ENCODE measurements at places on chromosomes 7 and 10.

GRCh38 chr10:132859084-132859855, 73.3 kb upstream of the NKX6-2 start:
- DNase-seq: no peak

GRCh38 chr10:127919418-127920271, 12.7 kb downstream of the PTPRE start:
- DNase-seq: no peak

GRCh38 chr7:96992192-96993005, 13.0 kb upstream of the DLX6 start:
- DNase-seq: no peak

GRCh38 chr10:70762441-70763175, 22.6 kb downstream of the TBATA start:
- no peak for DNase-seq

GRCh38 chr7:43701929-43702328, 27.4 kb downstream of the COA1 start:
- DNase-seq: no peak

DNA sequence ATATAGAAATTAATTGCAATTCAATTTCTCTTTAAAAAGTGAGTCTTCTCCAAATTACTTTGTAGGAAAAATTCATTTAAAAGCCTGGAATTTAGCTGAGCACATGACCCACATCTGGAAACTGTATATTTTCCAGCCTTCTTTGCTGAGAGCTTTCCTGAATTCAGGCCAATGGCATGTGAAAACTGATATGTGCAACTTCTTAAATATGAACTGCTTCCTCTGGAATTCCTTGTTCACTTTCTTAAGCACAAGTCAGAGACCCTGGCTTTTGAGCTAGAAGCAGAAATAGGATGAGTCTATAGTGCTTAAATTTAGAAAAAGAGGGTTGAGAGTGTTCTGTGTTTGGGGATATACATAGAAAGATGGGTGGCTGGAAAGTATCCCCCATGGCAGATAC, 365.1 kb upstream of the MTPN start:
- no peak for DNase-seq

DNA sequence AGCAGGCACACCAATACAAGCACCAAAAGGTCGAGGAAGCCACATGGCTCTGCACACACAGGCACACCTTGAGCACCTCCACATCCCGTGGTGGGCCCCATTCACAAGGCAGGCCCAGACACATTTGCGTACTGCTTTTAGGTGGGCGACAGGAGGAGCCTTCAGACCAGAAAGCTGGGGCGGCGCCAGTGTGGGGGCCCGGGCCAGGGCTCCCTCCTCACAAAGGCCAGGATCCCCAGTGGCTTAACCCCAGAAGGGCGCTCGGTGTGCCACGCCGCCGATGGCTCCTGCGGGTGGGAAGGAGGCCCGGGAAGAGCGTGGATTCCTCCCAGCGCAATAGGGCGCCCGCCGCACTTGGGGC, 2.8 kb upstream of the SMARCD3 start:
- DNase-seq: no peak

DNA sequence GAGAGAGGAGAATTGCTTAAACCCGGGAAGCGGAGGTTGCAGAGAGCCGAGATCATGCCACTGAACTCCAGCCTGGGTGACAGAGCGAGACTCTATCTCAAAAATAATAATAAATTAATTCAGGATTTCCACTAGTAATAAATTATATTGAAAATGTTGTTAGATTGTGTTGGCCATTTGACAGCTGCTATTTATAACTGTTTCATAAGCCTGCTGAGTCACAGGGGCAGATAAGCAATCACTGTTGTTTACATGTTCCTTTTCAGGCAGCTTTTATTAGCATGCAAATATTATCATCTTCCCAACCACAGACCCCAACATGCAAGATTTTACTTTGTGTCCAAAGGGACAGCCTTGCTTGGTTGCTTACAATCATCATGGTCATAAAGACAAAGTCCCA, 49.5 kb upstream of the ZNF138 start:
- DNase-seq: no peak

DNA sequence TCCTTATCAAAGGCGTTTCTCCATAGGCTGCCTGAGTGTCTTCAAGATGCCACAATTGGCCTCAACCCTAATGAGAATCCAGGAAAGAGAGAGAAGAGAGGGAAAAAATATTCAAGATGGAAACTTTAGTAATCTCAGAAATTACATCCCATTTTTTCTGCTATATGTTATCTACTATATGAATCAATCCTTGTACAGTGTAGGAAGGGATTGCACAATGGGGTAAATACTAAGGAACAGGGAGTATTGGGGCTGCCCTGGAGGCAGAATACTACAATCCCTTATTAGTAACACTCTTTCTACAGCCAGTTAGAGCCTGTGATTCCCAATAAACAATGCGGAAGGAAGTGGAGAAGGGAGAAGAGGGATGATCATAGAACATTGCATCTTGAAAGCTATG, 27.9 kb downstream of the TFPI2 start:
- no peak for DNase-seq

DNA sequence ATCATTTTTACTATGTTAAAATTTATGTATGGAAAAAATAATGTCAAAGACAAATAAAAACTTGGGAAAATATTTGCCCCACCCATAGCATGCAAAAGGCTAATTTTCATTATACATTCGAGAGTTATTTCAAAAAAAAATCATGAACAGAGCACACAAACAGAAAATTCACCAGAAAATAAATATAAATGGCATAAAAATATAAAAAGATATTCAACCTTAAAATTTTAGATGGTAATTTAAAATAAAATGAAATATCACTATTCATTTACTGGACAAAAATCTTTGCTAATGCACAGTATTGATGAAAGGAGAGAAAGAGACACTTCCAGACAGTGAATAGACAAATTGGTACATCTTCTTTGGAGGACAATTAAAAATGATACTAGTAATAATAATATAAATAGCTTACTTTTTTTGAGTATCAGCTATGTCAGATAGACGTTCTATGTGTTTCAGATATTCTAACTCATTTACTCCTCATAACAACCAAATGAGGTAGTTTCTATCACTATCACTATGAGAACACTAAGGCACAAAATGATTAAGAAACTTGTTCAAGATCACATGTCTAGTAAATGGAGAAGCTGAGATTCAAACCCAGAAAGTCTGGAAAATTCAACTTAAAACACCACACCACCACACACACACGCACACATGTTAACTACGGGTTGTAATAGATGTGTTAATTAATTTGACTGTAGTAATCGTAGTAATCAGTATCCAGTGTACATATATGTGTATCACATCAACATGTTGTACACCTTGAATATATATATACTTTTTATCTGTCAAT, 63.0 kb downstream of the CCDC71L start:
- DNase-seq: no peak

DNA sequence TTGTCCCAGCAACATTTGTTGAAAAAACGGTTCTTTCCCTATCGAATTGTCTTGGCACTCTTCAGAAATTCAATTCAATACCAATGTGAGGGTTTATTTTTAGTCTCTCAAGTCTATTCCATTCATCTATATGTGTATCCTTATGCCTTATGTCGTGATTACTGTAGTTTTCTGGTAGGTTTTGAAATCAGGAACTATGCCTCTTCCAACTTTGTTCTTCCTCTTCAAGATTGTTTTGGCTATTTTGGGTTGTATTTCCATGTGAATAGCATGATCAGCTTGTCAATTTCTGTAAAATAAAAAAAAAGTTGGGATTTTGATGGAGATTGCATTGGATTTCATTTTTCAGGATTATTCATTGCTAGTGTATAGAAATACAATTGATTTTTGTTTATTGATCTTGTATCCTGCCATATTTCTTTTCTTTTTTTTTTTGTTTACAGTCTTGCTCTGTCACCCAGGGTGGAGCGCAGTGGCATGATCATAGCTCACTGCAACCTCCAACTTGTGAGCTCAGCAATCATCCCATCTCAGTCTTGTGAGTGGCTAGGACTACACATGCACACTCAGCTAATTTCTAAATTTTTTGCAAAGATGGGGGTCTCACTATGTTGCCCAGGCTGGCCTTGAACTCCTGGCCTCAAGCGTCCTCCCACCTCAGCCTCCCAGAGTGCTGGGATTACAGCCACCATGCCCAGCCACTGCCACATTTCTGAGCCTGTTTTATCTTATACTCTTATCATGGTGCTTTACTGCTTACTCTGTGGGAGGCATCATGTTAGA, 46.2 kb upstream of the MKLN1 start:
- DNase-seq: no peak

GRCh38 chr7:128108641-128109423, 77.6 kb upstream of the LRRC4 start:
- DNase-seq: no peak

DNA sequence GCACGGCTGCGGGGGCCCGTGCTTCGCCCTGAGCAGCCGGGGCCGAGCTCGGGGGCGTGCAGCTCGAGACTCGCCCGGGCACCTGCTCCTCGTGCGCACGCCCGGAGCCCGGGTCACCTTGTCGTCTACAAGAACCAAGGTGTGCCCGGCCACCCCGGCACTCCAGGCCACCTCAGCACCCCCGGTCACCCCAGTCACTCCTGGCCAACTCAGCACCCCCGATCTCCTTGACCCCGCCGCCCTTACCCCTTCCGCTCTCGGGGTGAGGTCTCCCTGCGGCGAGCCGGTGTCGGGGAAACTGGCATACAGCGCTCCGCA, 268 bp upstream of the IGFBP3 start:
- no peak for DNase-seq

DNA sequence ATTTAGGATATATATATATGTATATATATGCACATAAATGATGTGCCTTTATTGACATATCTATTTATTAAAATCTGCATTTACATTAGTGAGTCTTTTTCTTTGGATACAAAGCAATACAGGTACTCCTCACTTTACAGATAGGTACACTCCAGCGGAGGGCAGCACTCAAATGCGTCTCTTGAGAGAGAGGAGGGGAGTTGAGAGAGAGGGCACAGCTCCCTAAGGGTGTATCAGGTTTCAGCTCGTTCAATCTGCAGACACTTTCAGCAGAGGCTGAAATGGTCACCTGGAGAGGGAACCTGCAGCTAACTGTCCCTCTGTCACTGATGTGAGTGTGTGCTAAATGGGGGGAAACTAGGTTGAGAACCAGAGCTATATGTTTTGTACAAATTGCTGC, 21.5 kb downstream of the C10orf53 start:
- no peak for DNase-seq

DNA sequence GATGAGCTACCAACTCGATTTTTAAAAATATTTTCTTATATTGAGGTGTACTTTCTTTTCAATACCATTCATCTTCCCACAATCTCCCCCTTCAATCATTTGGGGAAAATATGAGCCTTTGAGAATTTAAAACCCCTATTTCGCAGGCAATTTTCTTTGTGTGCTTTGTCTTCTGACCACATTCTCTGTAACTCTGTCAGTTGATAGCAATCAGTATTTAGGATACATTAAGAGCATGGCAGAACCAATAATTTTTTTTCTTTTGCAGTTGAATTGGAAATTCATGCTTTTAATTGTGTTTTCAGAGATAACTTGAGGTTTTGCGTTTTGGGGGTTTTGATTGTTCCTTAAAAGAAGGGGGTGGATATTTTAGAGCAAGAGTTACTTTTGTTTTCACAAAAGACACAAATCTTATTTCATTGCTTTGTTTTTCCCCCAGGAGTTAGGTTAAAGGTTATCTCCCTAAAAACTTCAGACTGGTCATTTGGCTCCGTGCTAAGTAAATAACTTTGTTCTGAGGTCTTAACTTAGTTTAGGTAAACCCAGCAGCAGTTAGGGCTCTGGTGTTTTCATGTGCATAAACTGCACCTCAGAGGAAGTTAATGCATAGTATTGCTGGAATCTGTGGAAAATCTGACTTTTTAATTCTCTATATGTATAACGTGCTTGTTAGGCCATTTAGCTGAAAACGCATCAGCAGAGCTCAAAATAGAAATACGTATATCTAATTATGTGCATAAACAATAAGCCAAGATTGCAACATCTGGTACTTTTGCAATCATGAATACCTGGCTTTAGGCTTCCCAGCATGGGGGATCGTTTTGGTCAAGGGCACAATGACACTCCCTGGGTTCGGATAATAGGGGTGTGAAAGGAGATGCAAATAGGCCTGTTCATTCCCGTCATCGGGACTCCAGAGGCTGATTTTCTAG, 676.4 kb upstream of the ANKRD30A start:
- DNase-seq: no peak

DNA sequence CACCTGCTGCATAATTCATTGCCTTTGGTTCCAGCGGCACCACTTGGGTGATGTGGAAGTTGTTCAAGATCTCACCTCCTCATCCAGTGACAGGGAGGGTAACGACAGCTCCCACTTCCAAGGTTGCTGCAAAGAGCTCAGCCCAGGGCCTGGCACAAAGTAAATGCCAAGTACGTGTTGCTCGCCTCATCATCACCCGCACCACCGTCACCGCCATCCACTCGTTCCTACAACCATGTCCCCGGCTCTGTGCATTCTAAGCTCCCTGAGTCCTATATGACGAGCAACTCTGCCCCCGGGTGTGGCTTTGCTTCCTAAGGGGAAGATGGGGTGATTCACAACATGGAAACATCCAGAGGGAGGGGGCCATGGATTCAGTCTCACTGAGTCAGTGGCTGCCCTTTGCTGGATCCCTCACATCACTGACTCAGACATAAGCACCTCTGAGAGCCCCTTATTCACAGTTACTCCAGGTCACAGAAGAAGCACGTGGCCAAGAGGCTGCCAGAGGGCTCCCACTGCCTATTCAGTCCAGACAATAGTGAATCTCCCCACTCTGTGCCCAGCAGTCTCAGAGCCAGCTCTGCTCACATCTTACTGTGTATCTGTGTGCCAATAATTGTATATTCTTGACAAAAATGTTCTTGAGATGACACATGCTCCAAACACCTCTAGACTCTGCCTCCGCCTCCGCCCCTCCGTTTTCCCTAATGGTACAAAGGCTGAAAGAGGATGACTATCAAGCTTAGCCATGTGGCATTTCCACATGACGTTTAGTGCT, 159.1 kb downstream of the GFRA1 start:
- DNase-seq: no peak

DNA sequence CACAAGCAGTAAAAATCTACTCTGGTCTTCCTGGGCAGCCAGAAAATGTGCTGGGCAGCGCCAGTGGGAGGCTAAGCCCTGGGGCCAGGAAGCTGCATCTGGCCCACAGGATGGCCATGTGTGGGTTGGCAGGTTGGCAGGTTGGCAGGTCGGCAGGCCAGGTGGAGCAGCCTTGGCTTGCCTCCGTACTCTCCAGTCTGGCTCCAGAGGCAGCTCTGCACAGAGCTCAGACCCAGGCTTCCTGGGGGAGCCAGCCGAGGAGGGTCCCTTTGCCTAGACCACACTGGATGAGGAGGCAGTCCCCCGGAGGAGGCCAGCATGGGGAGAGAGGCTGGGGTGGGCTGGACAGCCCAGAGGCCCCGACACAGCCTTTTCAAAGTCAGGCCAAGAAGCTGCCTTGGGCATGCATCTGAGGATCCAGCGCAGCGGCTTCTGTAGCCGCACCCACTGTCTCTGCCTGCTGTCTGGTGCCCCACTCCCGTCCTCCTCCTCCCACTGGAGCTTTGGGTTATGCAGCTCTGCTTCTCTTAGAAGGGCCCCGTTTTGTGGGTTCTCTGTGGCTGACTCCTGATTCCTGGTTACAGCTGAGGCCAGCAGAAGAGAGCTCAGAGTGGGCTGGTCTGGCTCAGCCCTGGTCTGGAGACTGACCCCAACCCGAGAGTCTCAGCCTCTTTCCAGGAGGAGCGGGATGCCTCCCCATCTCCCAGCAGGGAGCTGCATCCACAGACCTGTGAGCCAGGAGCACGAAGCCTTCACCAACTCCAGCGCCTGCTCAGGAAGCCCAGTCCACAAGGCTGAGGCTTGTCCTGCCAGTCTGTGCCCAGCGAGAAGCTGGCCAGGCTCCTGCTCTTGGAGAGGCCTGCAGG, 44.6 kb downstream of the CFAP46 start:
- no peak for DNase-seq

Measured in effector memory CD8-positive, alpha-beta T cell (primary cell).